GM13976 (cell line): ENCODE measurements at places on chromosomes 13 and 19.

DNA sequence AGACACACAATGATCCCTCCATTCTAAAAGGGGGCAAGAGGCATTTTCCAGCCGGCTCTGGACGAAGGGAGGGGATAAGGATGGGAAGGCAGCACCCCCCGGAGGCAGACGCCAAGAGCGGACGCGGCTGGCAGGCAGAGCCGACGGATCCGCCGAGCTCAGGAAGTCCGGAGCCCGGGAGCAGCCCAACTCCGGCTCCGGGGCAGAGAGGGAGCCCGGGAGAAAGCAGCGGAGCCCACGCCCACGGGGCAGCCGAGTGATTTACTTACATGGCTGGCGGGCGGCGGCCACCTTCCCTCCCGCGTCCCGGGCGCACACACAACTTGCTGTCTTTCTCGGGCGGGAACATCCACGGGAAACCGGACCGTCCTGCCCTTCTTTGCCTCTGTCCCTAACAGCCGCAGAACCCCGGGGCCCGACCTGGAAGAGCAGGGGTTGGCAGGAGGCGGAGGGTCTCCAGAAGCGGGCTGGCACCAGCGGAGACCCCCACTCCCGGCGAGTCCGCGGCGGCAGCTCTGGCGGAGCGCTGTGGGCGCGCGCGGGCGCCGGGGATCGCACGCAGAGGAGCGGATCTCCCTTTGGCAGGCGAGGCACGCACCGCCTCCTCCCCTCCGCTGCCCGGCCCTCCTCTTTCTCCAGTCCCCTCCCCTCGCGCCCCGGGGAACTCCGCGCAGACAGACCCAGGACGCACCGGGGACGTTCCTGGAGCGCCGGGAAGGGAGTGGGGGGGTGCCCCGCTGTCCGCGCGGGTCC, at the start of gene LHFPL6:
TSS of gene LHFPL6 (minus strand) at position 580 of the 753 bp plus-strand sequence.
- peak; percentile 88 for DNase-seq

- no peak for DNase-seq
Measured at GRCh38 chr13:77915686-77916085, 2.9 kb downstream of the EDNRB start.

- DNase-seq, result no peak
Measured at GRCh38 chr19:49857838-49858087, 6.8 kb downstream of the PTOV1 start.

- DNase-seq, result peak; percentile 66
Measured at GRCh38 chr19:17951990-17952976, 14.6 kb upstream of the KCNN1 start.

DNA sequence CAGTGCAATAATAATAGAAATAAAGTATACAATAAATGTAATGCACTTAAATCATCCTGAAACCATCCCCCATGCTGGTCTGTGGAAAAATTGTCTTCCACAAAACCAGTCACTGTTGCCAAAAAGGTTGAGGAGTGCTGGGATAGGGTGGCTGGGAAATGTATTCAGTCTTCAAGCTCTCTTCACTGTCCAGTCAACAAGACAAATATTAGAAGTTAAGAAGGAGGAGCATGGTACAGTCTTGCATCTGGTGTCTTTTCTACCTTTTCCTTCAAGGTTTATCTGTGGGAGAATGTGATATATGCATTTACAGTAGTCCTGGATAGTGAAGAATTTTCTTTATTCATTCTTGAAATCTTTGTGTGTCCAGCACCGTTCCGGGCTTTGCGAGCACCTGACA, 203.4 kb downstream of the GPC5 start:
- no peak for DNase-seq
